HFF-Myc (cell line): ENCODE measurements at places on chromosomes 6 and 20.

DNA sequence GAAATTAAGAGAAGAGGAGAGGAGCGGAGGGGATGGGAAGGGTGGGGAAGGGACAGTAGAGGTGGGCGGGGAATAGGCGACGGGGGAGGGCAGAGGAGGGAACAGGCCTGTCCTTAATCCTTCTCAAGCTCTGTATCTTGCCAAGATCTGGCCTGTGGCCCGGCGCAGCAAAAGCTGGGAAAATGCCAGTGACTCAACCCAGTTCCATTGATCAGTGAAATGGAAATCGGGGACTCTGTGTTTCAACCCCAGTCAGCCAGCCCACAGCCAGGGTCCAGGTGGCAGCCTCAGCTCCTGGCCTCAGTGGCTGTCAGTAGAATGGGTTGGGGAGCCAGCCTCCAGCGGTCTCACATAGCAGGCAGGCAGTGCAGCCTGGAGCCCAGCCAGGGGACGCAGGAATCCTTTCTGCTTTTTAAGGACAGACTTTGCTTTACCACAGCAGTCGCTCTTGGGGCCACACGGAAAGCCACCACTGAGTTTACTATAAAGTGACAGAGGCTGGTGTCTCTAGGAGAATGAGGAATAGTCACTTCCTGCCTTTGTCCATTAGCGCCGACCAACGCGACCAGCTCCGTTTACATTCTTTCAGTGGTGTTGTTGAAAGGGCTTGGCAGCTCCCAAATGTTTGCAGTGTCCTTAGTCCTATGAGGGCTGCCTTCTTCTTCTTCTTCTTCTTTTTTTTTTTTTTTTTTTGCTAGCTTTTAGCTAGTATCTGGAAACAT is 128.0 kb downstream of the RIN2 start:
- peak; percentile 52 for DNase-seq

- DNase-seq: no peak
Measured at GRCh38 chr6:158405933-158406332, 93.7 kb downstream of the TULP4 start.

DNA sequence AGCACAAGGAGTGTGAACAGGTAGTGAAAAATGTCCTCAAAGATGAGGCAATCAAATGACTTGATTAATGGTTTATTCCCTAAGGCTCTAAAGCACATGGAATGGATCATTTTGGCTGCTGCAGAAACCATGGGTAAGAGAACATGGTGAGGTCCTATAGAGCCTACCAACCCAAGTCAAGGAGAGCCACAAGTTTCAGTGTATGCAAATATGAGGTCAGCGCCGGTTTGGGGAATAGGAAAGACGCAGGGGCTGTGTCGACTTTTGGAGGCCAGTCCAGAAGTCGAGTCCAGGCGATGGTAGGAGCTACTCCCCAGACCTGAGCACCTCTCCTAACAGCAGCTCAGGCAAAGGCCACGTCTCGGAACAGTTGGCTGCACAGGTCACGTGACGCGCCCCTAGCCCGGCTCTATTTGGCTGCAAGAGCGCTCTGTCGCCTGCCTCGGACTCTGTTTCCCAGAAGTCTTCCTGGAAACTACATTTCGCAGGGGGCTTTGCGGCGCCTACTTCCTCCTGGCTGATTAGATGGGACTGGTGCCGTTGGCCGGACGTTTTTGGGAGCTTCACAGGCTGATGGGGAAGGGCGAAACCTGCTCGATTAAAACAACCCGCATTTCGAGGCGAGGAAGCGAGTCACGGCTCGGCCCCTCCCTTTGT is 74.4 kb upstream of the CHD6 start:
- DNase-seq: peak; percentile 31

DNA sequence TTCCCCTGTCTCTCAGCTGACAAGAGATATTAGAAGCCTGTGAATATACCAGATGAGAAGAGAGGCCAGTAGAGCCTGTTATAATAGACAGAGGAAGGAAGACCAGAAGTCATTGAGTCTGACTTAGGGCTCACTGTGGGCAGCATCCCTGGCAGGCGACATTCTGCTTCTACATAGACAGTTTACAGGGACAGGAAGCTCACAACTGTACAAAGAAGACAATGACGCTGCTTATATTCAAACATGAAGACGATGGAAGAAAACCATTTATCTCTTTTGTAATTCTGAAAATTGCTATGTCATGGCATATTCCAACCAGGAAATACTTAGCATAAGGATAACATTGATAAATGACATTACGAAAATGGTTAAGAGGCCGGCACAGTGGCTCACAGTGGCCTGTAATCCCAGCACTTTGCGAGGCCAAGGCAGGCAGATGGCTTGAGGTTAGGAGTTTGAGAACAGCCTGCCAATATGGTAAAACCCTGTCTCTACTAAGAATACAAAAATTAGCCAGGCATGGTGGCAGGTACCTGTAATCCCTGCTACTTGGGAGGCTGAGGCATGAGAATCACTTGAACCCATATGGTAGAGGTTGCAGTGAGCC is 170.9 kb downstream of the UBE3D start:
- no peak for DNase-seq

GRCh38 chr6:97958134-97958533 is 675.1 kb upstream of the MMS22L start:
- no peak for DNase-seq

- no peak for DNase-seq
Measured at GRCh38 chr6:107436881-107437280, 22.5 kb downstream of the PDSS2 start.

GRCh38 chr20:38412877-38413577 is 22.1 kb downstream of the SNHG17 start:
- no peak for DNase-seq

GRCh38 chr6:122009000-122009350 is 390.5 kb upstream of the HSF2 start:
- no peak for DNase-seq

DNA sequence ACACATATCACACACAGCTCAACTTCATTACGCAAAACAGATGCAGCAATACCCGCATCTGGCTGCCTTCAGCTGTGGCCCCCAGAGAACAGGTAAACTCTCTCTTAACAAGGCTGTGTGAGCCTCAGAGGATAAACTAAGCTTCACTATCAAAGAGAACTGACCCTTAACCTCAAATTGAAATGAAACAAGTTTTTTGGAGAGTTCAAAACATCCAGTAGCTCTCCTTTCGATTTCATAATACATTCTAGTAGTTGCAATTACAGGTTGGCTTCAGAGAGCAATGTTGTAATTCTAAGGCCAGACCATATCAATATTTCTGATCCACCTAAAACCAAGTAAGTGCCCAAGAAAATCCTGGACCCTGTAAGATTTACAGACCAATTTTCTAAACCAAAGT is 113.5 kb downstream of the FAXC start:
- DNase-seq: no peak

DNA sequence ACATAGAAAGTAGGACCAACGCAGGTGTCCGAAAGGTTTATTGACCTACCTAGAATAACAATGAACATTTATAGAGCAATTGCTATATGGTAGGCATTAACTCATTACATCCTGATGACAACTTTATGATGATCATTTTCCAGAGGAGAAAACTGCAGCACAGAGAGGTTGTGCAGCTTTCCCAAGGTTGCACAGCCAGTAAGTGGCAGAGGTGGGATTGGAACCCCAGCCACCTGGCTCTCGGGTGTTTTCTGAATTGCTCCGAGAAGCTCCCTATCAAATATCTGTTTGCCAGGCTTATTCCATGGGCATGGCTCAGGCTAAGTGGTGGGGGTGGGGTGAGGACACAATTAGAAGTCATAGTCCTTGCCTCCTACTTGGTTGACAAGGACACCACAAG is 24.1 kb upstream of the NFATC2 start:
- no peak for DNase-seq

DNA sequence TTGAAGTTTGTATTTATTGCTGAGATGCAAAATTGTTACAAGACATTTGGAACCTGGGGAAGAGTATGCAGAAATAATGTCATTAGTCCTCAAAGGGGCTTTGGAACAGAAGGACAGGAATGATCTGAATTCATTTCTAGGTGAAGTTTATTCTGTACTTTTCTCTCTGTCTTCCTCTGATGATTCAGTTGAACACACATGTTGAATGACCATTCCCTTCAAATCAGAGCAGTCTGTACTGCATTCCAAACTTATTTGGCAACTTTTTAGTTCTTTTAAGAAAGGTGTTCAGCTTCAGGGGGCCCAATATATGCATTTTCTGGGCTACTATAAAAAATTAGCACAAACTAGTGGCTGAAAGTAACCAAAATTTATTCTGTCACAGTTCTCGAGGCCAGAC is 213.9 kb upstream of the LAMP5 start:
- no peak for DNase-seq

- DNase-seq: no peak
Measured at GRCh38 chr20:36273414-36274180, 32.5 kb upstream of the DLGAP4 start.

GRCh38 chr6:154555073-154555677 is 44.7 kb upstream of the CNKSR3 start:
- no peak for DNase-seq

- DNase-seq: no peak
Measured at GRCh38 chr6:36834576-36835341, 4.5 kb downstream of the CPNE5 start.

GRCh38 chr6:47258724-47259347 is 50.9 kb downstream of the TNFRSF21 start:
- DNase-seq: no peak

- DNase-seq: no peak
Measured at GRCh38 chr6:24643920-24644319, 2.1 kb downstream of the KIAA0319 start.

DNA sequence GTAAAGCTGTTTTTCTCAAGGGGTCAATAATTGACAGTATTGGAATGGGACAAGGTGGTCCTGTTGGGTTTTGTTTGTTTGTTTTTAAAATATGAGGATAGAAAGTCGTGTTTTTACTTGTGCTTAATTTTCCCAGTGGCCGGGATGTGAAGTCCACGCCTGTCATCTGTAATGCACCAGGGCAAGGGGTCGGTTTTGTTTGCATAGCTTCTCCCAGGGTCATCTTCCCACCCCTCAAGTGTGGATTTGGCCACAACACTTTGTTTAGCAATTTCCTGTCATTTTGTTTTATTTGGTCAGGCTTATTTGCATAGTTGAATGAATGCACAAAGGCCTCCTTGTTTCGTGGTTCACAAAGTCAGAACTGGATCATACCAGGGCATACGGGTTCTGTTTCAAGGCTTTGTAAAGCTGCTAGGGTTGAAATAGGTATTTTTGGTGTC is 29.8 kb downstream of the SYNJ2 start:
- DNase-seq: no peak

DNA sequence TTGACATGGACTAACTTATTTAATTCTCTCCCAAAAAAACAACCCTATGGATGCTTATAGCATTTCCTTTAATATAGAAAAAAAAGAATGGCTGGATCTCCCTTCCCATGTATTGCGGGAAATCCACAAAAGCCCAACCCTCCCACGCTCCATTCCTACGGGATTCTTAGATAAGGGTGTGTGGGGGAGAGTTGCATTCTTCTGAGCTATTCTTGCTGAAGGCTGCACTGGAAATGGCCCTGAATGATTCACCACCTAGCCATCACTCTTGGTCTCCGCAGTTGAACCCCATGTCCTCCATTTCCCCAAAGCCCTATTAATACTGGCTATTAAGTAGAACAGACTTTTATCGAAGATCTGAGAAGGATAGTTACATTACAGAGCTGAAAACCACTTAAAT is 41.9 kb upstream of the ADGRF5 start:
- DNase-seq: no peak

DNA sequence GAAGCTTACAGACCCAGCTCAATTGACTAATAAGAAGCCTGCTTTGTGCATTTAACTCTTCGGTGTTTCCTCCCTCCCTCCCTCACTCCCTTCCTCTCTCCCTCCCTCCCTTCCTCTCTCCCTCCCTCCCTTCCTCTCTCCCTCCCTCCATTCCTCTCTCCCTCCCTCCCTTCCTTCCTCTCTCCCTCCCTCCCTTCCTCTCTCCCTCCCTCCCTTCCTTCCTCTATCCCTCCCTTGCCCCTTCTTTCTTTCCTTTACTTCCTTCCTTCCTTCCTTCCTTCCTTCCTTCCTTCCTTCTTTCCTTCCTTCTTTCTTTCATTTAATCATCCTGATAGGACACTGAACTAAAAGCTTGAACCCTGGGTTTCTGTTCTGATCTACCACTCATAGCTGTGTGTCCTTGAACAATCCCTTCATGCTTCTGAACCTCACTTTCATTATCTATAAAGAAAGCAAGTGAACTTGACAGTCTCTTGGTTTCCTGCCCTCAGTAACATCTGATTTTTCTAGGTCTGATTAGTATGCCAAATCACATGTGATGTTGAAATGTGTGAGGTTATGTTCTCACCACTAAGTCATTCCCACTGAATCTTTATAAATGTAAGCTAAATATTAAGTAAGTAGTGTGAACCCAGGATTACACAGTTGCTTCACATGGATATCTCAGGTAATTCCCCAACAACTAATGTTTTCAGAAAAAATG is 132.3 kb upstream of the BMP2 start:
- no peak for DNase-seq

DNA sequence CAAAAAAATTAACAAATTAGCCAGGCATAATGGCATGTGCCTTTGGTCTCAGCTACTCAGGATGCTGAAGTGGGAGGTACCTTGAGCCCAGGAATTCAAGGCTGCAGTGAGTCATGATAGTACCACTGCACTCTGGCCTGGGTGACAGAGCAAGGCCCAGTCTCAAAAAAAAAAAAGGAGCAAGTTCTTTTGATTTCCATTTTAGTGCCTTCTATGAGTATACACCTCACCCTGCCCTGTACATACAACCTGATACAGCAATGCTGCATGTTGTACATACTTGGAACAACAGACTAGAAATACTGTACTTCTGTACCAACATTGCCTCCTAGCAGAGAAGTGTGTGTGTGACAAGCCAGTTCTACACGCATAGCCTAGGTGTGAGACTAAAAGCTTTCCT is 97.3 kb upstream of the CARMIL1 start:
- DNase-seq: no peak

- no peak for DNase-seq
Measured at GRCh38 chr6:1802491-1803395, 193.0 kb downstream of the FOXC1 start.

DNA sequence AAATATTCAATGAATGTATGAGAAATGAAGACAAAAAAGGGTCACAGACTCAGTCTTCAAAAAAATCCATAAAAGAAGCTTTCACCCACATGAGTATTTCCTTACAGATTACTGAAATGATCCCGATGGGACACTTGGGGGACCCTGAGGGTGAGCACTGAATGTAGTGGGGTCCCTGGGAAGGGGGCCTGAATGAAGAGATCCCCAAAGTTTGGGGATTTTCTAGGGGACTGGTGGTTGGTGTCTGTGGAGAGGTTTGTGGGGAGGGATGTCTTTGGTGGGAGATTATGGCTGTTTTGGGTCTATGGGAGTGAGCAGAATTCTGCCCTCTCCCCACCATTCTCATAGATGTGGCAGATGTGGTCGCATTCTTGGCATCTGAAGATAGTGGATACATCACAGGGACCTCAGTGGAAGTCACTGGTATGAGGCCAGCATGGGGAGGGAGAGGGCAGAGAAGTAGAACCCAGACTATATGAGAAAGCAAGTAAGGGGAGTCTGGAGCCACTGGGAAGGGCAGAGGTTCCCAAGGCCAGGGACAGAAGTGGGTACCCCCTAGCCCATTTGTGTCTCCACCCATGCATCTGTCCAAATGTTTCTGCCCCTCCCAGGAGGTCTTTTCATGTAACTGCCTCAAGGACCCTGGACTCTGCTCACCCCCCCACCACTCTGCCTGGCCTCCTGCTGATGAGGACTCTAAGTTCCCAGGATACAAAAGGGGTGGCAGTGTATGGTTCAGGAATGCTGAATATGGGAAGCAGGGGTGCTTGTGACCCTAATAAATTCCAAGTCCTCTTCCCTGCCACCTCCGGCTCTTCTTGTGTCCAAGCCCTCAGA is 1.8 kb downstream of the HSD17B8 start:
- no peak for DNase-seq
